ENCODE measurements at places on chromosomes 5 and 9.

- DNase-seq, result no peak
These were observed 5.0 kb downstream of the EBF1 start for GRCh38 chr5:159094745-159095144.

DNA sequence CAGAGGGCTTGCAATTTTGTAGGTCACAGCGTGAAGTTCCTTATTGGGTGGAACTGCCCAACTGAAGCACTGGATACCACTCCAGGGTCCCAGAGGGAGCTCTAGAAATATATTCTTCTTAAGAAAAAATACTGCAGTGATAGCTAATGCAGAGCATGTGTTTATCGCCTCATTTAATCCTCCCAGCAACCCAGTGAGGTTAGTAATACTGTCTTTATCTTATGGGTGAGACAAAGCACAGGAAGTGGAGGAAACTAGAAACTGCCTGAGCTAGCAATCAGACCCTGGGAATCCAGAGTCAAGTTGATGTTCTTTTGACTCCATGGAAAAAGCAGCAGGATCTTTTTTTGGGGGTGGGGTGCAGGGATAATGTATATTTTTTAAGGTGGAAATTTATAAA lies 153.3 kb downstream of the PJA2 start:
- no peak for DNase-seq

DNA sequence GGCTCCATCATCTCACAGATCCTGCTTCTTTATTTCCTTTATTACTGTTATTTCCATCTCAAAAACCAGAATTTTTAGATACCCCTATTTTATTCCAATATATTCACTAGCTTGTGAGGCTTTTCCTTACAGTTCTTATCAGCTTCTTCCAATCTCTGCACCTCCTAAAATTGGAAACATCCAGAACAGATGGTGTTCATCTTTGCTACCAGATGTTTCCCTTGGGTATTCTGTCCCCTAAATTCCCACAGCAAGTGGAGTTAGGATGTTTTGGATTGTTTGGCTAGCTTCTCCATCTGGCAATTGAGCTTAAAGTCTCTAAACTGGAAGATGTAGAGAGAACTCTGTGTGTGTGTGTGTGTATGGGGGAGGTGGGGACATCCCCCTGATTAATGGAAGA lies 580.4 kb downstream of the DTWD2 start:
- DNase-seq, result no peak

DNA sequence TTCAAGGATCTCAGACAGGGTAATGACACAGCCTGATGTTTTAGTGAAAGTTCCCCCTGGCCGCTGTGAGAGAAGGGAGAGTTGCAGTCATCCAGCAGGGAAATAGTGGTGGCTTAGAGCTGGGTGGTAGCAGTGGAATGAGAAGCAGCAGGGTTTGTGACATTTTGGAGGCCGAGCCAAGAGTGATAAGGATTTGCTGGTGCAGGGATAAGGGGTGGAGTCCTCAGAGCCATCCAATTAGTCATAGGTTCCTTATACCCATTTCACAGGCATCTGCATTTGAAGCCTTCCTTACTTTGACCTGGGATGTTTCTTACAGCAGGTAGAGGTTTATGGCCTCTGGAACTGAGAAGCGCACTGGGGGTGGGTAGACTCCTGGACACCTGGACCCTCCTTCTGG lies 12.8 kb downstream of the JADE2 start:
- no peak for DNase-seq

- DNase-seq, result no peak
These were observed 469.7 kb upstream of the ZNF462 start for GRCh38 chr9:106393226-106393625.

DNA sequence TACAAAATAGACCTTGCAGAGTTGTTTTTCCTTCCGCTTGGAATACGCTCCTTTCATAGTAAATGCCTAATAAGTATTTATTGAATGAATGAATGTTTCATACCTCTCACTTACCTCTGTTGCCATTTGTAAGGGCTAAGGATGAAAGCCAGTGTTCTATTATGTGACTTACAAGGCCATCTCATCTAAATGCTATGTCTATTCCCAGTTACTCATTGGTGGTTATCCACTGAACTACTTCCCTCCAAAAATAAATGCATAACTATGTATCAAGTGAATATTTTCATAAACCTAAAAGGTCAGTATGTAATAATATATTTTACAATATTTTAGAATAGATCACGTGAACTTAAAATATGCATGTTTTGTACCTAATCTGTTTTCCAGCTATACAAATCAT lies 670.5 kb upstream of the RGMB start:
- no peak for DNase-seq

GRCh38 chr5:37121465-37121864 lies 127.7 kb downstream of the CPLANE1 start:
- no peak for DNase-seq

- DNase-seq, result no peak
These were observed 31.1 kb upstream of the PPP3R2 start for GRCh38 chr9:101625876-101626275.

DNA sequence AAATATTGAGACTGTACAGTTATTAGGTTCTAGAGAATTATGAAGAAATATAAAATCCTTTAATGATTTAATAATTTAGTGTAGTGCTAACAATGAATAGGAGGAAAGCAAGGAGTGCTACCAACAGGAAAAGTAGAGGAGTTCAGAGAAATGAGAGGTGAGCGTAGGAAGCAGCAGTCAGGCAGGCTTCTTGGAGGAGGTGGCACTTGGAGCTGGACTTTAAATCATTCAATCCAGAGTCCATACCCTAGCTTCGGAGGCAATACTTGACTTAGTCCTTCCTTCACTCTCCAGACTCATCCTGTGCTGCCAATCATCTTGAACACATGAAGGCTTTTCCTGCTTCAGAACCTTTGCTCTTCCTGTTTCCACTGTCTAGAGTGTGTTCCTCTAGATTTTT lies 254.3 kb downstream of the GRIA1 start:
- no peak for DNase-seq

DNA sequence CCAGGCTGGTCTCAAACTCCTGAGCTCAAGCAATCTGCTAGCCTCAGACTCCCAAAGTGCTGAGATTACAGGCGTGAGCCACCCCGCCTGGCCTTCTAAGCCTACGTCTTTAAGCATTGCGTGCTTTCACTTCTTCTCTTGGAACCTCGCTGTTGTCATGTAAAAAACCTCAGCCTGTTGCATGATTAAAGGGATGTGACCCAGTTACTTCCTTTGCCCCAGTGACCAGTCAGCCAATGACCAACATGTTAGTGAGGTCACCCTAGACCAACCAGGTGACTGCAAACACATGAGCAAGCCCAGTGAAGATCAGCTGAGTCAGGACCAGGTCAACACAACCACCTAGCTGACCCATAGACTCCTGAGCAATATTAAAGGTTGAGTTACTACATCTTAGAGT lies 10.5 kb downstream of the KIF4B start:
- no peak for DNase-seq

DNA sequence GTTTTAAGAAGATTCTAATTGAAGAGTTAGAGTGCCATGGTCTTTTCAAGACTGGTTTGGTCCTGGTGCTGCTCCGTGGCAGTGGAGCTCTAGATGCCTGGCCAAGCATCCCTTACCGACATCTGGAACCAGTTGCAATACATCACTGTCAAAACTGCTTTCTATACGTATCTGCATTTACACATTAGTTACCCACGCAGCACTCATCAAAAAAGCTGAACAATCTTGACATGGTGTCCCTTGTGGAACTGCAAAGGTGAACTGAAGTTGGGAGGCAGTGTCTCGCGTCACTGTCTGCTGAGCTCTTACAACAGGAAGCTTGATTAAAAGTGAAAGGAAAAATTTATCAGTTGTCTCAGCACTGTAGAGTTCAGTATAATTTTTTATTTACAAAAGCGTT lies 82.6 kb downstream of the PBX3 start:
- peak; percentile 13 for DNase-seq

DNA sequence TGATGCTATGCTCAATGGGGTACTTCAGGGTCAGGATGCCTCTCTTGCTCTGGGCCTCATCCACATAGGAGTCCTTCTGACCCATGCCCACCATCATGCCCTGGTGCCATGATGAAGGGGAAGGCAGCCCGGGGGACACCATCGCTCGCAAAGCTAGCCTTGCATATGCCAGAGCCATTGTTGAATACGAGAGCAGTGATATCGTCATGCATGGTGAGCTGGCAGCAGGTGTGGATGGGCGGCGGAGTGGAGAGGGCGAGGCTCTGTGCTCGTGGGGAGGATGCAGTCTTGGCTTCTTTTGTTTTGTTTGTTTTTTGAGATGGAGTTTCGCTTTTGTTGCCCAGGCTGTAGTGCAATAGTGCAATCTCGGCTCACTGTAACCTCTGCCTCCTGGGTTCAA lies 17.2 kb upstream of the SPZ1 start:
- DNase-seq, result no peak

DNA sequence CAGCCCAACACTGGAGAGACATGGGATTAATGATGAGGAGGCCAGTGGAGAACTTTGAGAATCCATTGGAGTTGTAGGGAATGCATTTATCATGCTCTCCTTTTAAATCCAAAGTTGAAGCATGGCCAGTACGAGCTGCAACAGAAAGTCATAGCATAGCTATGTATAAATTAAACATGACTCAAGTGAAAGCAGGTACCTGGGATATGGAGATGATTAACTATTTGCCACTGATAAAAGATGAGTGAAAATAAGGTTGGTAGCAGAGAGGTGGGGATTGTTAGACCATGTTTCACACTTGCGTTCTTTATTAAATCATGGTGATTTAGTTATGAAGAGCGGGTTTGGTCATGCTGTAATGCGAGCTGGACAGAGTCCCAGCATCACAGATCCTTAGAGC lies 189.6 kb downstream of the ARHGEF28 start:
- DNase-seq, result no peak

DNA sequence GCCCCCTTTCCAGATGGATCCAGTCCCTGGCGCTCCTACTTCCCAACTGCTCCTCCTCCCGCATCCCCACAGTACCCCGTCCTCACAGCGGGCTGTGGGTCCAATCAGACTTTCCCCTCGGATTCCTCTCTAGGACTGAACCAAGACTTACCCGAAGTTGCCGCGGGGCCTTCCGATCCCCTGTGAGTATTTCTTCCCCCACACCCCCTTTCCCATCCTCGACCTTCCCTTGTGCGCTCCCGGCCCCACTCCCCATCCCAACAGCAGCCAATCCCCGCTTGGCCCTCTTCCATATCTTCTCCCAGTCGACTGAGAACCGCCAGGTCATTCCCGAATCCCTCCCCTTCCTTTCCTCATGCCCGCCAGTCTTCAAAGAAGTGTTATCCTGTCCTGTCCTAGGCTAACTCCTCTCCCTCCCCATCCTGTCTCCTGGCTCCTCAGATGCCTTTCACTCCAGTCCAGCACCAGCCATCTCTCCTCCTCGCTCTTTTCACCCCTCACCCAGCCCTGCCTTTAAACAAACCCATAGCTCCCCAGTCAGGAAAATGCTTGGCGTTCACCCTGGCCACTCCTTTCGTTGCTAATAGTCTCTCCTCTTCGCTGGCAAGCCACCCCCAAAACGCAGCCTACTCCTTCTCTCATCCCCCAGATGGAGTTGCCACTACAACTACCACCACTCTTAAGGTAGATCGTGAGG lies 646 bp downstream of the SWI5 start:
- DNase-seq, result no peak

- no peak for DNase-seq
These were observed 9.5 kb upstream of the TIFAB start for GRCh38 chr5:135461481-135462151.

GRCh38 chr9:15262581-15262980 lies 44.4 kb downstream of the TTC39B start:
- no peak for DNase-seq

DNA sequence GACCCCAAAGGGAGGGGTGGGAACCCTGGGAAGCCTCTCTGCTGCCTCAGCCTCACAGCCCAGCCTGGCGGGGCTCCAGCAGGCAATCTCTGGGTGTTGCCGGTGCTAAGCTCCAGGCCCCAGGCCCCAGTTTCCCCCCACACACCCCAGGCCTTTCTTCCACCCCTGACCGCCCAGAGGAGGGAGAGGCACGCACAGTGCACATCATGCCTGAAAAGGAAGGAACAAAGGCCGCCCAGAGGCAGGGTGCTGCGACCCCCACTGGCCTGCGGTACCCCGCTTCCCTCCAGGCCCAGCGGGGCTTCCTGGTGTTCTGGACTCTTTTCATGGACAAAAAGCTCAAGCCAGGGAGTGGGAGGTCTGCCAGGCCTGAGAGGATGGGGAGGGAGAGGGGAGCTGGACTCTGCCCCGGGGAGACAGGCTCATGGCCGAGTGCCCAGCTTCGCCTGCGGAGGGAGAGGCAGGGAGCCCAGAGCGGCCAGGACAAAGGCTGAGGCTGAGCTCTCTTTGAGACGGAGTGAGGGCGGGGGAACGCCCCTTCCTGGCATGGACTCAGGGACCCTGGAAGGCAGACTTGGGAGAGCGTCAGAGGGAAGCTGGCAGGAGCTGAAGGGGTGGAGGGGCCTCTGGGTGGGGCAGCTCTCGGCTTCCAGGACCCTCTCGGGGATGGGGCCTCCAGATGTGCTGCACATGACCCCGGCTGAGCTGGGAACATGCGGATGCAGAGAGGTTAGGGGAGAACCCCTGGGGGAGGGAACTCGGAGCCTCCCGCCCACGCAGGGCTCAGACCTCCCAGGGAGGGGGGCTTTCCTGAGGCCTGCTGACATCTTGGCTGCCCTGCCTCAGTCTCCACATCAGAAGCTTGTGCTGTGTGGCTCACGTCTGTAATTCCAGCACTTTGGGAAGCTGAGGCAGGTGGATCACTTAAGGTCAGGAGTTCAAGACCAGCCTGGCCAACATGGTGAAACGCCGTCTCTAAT lies 1.8 kb upstream of the ENTPD2 start:
- DNase-seq, result no peak

GRCh38 chr9:78171651-78172050 lies 64.2 kb upstream of the CEP78 start:
- DNase-seq, result no peak

DNA sequence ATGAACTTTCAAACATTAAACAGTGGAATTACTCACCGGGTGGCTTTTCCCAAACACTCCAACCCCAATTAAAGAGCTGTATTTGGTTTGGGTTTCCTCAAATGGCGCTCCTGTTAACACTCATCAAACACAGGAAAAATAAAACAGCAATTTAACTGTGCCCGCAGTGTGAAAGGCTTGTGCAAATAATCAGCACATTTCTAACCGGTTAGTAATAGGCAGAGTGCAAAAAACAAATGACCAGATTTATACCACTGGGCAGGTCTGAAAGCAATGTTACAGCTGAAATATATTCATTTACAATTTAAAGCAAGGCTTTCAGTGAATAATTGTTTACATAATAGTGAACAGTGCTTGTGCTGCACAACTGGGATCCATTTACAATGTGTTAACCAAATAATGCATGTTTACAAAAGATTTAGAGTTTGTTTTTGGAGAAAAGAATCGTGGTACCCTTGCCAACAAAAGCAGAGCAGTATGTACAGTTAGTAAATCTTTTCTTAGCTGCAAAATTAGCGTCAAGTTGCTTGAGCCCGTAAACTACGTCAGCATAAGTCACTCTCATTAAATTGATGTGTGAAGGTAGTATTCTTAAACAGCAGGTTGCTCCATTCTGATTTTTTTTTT lies 662.9 kb upstream of the ZNF608 start:
- no peak for DNase-seq

- no peak for DNase-seq
These were observed 62.7 kb downstream of the PCSK5 start for GRCh38 chr9:75953218-75953617.

DNA sequence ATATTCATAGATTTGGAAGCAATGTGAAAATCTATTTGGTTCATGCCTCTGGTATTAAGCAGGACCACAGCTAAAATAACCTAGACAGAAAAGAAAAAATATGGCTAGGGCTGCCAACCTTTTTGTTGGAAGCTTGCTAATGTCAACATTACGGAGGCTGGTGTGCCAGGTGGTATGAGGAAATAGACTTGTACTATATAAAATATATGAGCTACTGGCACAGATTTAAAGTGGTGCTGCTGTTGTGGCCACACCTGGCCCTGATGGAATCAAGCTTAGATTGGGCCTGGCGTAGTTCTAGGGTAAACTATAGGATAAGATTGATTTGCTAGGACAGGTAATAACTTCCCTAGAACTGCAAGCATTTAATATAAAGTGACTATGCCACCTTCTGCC lies 10.6 kb upstream of the PARP8 start:
- no peak for DNase-seq

Data from stimulated activated CD8-positive, alpha-beta memory T cell treated with anti-CD3 and anti-CD28 coated beads, Interleukin-4, amount 100 ng/mL, for 1 hour (primary cell).